ENCODE measurements at places on chromosomes 1 and 21.

DNA sequence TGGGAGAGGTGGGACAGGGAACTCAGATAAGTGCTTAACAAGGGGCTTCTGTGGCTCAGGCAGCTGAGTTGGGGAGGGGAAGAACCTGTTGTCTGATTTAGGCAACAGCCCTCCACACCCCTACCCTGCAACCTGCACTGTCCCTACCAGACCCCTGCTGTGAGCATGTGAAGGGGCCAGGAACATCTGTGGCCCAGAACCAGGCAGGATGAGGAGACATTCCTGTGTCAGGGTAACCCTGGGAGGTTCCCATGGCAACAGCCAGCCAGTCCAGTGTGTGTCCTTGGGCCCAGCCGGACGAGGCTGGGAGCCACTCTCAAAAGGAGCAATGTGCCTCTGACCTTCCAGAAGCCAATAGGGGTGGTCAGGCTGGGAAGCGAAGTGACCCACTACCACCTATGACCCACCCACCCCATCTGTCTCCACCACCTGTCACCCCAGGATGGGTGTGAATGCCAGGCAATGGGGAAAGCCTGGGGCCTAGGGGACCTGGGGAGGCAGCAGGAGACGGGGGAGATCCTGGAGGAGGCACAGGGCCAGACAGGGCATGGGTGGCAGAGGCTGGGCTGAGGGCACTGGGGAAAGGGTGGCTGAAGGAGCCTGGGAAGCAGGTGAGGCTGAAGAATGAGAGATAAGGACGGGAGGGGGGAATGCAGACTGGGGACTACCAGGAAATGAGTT, 5.0 kb upstream of the PMVK start:
- no peak for DNase-seq

DNA sequence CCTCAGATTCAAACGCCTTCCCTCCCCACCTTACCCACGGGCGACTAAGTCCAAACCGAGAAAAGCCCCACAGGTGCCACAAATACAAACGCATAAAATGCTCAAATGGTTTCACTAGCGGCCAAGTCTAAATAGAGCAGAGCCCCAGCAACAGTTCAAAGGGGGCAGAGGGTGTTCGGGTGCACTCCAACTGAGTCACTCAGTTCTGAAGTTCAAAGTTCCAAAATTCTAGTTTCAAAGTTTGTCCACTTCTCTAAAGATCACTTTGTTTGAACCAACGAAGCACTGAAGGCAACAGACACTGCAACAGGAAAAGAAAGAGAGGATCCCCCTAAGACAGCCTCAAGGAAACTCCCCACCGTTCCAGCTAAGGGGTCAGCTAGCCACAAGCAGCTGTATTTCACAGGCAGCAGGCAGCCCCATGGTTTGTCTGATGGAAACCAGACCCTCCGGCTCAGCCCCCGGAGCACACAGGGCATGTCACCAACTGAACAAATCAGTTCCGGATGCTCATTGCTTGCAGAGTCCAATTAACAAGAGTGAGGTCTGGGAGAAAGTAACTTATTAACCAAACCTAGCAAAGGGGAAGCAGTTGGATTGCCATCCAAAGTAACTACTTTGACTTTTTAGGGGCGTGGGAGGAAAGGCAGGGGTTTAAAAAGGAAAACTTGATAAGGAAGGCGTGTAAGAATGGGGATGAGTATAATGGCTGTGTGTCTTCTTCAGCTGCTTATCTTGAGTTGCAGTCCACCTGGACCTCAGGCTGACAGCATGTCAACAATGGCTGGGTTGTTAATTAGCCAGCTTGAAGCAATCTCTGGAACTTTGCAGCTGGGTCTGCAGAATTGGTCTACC, 1423.9 kb upstream of the PRMT6 start:
- peak; percentile 5 for DNase-seq

DNA sequence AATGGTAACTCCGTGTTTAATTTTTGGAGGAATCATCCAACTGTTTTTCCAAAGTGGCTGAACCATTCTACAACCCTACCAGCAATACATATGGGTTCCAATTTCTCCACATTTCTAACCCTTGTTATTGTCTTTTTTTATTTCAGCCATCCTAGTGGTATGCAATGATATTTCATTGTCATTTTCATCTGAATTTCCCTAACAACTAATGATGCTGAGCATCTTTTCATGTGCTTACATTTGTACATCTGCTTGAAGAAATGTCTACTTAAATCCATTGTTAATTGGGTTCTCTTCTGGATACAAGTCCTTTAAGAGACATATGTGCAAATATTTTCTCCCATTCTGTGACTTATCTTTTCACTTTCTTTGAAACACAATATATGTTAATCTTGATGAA, 43.3 kb downstream of the EPRS1 start:
- no peak for DNase-seq

- peak; percentile 90 for DNase-seq
Observed at GRCh38 chr1:27602462-27603308, 1.3 kb downstream of the AHDC1 start.

GRCh38 chr1:185560760-185561159, 173.4 kb upstream of the HMCN1 start:
- peak; percentile 27 for DNase-seq

- DNase-seq: no peak
Observed at GRCh38 chr1:26542771-26543451, 13.3 kb downstream of the RPS6KA1 start.

DNA sequence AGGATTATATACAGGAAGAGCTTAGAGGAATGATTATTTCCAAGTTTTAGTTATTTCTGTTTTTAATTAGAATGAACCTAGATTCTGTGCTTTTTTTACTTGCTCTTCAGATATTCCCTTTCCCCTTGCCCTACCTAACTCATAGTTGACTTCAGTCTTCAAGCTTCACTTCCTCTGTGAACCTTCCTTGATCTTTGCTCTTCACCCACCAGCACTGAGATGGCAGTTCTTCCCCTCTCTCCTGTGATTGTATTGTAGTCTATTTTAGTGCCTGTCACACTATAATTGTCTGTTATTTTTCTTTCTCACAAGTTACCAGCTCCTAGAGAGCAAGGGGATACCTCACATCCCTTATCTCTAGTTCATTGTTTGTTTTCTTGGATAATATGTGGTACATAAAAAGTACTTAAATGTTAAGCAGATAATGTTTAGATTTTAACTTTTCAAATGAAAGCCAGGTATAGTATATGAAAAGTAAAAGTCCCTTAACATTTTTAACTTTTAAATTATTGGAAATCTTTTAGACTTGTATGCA, 33.2 kb downstream of the KCTD3 start:
- DNase-seq: no peak

DNA sequence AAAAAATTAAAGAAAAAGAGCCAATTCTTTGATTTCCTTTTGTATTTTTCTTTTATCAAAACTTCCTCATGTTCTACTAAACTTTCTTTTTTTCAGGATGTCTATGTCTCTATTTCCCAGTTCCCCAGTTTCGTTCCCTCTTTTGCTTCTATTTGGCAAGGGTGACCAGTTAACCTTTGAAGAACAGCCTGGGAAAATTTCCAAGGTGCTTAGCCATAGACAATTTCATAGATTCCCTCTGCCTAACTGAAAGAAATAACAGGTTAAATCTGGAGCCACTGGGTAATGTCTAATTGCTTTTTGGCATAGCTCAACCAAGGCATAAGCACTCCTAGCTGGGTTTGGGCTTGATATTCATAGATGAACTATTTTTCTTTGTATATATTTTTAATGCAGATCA, 272.3 kb downstream of the ADGRL2 start:
- DNase-seq: no peak

GRCh38 chr1:205376739-205377138, 20.0 kb upstream of the KLHDC8A start:
- DNase-seq: no peak

DNA sequence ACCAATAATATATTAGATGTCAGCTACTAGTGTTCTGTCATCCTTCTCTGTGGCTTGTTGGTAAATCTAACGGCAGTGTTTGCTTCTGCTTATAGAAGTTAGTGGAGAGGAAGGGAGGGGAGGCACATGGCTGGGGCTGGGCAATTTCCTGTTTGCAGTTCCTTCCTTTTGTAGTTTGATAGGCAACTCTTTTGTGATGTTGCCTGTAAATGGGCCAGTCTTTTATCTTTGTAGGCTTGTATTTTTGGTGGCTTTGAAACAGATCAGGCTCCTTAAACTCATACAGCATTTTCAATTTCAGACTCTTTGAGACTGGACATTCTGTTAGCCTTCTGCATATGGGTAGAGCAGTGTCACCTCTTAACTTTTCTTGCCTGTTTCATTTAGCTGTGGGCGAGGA, 48.1 kb downstream of the CDC14A start:
- DNase-seq: peak; percentile 72

GRCh38 chr1:57966751-57967406, 543.0 kb upstream of the DAB1 start:
- DNase-seq: no peak

DNA sequence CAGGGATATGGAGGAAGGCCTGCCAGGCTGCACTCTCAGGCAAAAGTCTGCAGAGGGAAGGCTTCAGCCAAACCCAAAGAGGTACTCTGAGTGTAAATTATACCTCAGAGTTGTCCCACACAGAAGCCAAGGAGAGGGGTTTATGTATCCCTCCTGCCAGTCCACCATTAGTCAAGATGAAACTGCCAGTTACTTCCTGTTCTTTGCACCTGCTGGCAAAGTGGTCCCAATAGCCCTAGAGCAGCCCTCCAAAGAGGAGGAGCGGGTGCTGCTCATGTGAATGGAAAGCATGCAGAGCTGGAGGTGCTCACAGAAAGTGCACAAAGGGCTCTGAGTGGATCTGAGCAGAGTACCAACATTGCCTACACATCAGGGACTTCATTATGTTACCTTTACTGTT, 37.1 kb upstream of the MCOLN3 start:
- DNase-seq: no peak

GRCh38 chr1:68811806-68812205, 314.9 kb upstream of the DEPDC1 start:
- DNase-seq: no peak

DNA sequence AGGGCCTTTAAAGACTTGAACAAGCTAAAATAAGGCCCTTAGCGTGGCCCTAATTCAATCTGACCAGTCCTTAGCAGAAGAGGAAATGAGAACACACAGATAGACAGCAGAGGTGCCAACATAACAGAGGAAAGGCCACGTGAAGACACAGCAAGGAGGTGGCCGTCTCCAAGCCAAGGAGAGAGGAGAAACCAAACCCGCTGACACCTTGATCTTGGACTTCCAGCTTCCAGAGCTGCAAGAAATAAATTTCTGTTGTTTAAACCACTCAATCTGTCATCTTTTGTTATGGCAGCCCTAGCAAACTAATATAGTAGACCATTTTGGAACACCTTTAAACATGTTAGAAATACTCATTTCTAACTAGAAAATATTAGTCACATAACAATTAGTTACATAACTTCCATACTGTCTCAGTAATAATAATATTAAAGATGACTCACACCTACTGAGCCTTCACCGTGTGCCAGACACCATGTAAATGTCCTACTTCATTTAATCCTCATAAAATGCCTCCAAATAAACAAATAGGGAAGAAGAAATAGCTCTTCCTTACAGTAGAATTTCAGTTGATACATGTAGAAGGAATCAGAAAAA, 47.9 kb downstream of the S1PR1 start:
- DNase-seq: no peak

GRCh38 chr1:88001460-88001859, 672.8 kb downstream of the LMO4 start:
- DNase-seq: no peak

- DNase-seq: no peak
Observed at GRCh38 chr1:86416343-86416742, 7.6 kb upstream of the CLCA2 start.
